ENCODE measurements at places on chromosomes 7 and 10.

- no peak for DNase-seq
Measured at GRCh38 chr7:112080978-112081377, 125.2 kb downstream of the DOCK4 start.

DNA sequence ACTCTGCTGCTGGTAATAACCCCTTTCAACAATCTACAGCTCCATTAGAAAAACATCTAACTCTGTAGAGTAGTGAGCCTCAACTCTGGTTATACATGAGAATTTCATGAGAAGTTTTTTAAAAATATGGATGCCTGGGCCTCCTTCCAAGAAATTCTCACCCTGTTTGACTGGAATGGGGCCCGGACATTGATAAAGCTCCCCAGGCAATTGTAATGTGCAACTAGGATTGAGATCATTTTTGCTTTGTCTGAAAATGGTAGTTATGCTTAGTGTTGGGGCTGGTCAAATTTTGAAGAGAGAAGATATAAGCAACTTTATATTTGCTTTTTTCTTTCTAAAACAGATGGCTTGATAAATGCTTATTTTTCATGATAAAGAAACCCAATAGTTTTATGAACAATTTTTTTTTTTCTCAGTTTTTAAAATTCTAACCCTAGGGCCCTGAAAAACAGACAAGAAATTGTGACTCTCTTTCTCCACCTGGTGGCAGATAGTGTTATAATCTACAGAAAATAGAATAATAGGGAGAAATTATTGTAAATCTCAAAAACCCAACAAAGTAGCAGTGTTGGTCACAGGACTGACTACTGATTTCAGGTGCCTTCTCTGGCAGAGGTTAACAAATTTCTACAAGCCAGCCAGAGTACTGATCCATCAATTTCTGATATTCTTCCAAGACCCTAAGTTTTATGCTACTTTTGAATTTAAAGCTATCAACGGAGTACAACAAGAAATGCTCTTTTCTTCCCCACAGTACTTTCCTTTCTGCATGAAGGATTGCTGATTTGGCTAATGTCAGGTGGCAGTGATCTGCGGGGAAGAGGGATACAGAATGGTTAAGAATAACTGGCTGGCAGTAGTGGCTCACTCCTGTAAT lies 174.8 kb downstream of the DKK1 start:
- DNase-seq, result no peak

- DNase-seq, result no peak
Measured at GRCh38 chr7:92797693-92798092, 38.7 kb downstream of the CDK6 start.

- no peak for DNase-seq
Measured at GRCh38 chr7:77181734-77182133, 17.9 kb downstream of the FGL2 start.

GRCh38 chr7:44259547-44260457 lies 59.0 kb downstream of the YKT6 start:
- DNase-seq, result peak; percentile 24

GRCh38 chr10:68202960-68203353 lies 29.0 kb downstream of the ATOH7 start:
- no peak for DNase-seq

DNA sequence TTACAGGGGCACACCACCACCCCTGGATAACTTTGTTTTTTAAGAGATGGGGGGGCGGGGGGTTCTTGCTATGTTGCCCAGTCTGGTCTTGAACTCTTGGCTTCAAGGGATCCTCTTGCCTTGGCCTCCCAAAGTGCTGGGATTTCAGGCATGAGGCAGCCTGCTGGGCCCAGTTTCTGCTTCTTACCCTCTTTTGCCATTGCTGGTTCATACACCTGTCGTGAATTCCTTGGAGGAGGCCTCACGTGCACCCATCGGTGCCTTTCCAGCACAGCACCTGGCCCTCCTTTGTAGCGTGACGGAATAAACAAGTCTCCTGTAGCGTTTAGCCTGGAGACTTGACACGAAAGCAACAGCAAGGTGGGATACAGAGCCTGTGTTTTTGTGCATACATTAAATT lies 75.5 kb downstream of the CARD11 start:
- DNase-seq, result no peak

DNA sequence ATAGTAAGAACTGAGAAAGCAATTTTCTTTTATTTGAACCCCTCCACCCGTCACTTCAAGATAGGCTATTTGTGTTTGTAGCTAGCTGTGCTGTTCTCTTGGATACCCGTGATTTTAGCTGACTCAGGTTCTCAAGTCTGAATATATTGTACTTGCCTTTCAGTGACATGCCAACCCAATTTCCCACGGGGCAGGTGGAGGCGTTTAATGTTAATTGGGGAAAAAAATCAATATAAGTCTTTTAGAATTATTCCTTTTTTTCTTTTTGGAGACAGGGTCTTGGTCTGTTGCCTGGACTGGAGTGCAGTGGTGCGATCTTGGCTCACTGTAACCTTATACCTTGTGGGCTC lies 36.4 kb downstream of the ZRANB1 start:
- no peak for DNase-seq

GRCh38 chr10:84668186-84668763 lies 339.9 kb downstream of the CCSER2 start:
- DNase-seq, result no peak

DNA sequence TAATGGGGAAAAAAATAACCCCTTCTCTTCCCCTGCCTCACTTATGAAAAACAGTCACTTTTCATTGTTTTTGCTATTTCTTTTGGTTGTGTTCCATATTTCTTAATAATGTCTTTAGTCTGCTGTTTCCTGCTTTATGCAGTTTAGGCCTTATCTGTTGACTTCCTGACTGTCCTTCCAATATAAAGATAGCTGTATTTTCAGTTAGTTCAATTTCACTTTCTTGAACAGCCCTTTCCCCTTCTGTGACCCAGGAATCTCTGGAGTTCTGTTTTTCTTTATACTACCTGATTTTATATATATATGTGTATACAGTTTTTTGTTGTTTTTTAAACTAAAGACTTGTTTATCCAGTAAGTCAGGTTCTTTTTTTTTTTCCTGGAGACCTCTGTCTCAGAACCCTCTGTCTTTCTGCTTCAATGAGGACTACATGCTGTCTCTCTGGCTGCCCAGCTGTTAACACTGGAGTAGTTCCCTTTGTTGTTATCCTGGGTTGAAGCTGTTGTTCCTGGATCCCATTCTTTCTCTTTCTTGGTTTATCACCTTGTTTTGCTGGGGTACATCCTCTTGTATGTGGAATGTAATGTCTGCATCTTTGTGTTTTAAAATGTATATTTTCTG lies 87.2 kb downstream of the GSDME start:
- DNase-seq, result no peak

GRCh38 chr7:40827222-40828085 lies 692.6 kb downstream of the SUGCT start:
- DNase-seq, result no peak

GRCh38 chr10:132834891-132835847 lies 49.2 kb upstream of the NKX6-2 start:
- DNase-seq, result no peak

GRCh38 chr7:30479202-30480120 lies 877 bp upstream of the NOD1 start:
- DNase-seq, result no peak

- no peak for DNase-seq
Measured at GRCh38 chr7:34157137-34157536, 251.8 kb downstream of the BMPER start.

DNA sequence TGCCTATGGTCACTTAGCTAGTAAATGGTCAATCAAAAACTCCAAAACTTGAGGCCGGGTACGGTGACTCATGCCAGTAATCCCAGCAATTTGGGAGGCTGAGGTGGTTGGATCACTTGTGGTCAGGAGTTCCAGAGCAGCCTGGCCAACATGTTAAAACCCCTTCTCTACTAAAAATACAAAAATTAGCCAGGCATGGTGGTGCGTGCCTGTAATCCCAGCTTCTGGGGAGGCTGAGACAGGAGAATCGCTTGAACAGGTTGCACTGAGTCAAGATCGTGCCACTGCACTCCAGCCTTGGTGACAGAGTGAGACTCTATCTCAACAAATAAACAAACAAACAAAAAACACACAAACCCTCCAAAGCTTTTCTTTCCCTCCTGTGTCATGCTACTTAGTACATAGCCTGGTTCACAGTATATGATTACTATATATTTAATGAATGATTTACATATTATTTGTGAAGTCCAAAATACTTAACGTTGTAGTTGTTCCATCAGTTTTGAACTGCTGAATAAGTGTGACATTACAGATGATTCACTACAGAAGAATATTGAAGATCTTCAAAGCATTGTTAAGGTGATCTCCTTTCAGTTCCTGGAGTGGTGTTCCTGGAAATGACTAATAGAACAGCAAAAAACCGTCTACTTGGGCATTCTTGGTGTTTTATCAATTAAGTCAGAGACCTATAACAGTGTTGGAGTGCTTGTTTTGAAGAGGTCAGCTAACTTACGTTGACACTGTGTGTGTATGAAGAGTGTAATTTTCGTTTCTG lies 72.9 kb downstream of the ADK start:
- no peak for DNase-seq

DNA sequence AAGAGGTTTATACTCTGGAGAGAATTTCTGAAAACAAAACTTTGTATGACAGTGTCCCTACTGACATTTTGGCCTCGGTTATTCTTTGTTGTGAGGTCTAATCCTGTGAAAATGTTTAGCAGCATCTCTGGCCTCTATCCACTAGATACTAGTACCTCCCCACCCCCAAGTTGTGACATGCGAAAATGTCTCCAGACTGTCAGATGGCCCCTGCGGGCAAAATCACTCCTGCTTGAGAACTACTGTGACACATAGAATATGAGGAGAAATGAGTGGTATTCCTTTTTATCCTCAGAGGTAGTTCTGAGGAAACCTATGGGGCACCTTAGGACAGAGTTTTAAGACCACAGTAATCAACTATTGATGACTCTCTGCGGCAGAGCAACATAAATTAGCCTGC lies 315.3 kb upstream of the HGF start:
- no peak for DNase-seq
